CD4-positive, alpha-beta T cell treated with Interleukin-2 at 100 ng/mL for 4 hours (primary cell): ENCODE measurements at places on chromosomes 7 and 10.

DNA sequence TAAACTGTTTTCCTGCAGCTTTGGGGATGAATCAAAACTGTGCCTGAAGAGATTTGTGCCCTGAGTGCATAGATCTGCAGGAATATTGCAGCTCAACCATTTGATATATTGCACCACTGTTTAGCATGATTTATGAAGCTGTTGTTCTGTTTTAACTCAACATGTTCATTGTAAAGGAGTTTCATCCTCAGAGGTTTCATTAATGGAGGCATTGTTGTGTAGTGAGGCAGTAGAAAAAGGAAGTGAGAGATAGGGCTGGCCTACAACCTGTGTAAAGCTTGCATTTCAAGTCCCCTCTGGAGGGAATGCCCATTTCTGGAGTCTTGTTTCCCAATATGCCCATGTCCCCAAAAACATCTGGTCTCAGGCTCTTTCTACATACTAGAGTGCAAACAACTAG, 67.5 kb downstream of the DNAJC12 start:
- no peak for DNase-seq

GRCh38 chr10:13993169-13993568, 337.6 kb downstream of the FRMD4A start:
- no peak for DNase-seq

GRCh38 chr10:72292223-72292691, 18.5 kb downstream of the DDIT4 start:
- DNase-seq: peak; percentile 73

DNA sequence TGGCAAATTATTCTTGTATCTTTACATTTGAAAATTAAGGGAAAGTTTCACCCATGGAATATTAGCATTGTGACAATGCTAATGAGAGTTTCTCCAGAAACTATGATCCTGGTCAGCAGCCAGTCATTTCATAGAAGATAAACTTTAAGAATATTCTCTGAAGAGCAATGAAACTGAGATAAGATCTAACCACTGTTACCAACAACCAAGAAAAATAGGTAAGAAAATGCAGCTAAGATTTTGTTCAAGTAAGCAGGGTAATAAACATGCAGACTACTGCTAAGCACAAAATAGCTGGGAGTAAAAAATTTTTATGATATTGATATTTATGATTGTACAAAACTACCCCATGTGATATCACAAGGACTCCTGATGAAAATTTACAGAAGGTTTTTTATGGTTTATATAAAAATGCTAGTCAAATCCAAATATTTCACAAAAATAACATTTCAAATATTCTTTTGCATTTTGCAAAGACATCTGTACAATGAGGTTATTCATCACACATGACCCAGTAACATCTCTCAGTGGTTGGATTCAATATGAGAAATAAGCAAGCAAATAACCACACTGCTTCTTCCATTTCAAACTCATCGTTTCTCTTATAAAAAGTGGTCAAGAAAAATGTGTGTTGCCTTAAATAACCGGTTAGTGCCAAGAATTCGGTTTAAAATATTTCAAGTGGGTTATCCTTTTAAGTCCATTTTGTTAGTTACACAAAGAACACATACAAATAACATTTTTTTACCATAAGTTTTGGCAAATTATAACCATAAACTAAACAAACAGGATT, 251.6 kb downstream of the DIP2C start:
- DNase-seq: peak; percentile 11

DNA sequence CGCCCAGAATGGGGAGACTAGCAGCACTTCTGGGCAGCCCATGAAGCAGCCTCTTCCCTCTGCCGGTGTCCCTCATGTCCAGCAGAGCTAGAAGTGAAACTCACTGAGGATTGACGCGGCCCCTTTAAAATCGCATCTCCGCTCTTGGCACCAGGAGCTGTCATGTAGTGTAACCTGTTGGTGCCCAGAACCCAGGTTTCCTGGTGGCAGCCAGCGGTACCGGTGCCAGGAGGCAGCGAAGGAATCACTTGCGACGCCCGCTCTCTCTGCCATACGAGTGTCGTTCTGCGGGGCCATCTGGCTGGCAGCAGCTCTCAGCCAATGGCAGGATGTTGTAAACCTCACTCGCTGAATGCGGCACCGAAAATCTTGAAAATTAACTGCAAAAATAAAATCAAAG, 82.7 kb downstream of the CUX1 start:
- DNase-seq: no peak

- DNase-seq: no peak
These were observed 150.9 kb upstream of the FOXK1 start for GRCh38 chr7:4531236-4531635.

GRCh38 chr7:47622586-47622945, 40.7 kb upstream of the TNS3 start:
- no peak for DNase-seq

DNA sequence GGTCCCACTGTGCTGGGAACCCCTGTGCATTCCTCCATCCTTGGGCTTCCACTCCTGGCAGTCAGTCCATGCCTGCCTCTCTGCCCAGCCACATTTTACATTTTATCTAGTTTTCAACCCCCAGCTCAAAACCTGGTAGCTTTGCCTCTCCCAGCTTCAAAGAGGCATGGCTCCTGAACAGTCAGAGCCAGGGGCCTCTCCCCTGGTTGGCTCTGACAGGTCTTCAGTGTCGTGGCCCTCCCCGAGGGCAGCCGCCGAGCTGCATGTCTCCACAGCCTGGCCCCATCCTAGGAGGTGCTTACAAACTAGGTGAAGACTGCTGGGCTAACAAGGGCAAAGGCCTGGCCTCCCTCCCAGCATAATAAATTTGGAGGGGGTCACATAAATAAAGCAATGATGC, 14.8 kb downstream of the COBL start:
- DNase-seq: no peak

DNA sequence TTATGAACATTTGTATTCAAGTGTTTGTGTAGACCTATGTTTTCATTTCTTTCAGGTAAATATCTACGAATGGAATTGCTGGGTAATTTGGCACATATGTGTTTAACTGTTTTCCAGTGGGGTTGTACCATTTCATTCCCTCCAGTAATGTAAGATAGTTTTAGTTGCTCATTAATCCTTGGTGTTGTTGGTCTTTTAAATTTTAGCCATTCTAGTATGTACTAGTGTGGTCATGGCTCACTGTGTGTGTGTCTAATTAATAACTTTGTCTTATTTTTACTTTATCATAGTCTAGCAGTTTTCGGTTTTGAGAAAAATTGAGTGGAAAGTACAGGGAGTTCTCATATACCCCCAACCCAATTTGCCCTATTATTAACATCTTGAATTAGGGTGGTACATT, 278.8 kb downstream of the CAMK1D start:
- no peak for DNase-seq

DNA sequence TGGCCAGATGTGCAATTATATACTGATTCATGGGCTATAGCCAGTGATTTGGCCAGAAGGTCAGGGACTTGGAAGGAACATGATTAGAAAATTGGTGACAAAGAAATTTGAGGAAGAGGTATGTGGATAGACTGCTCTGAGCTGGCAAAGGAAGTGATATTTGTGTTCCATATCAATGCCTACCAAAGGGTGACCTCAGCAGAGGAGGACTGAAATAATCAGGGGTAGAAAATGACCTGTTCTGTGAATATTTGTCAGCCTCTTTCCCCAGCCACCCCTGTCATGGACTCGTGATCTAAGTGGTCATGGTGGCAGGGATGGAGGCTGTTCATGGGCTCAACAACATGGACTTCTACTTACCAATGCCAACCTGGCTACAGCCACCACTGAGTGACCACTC, 47.0 kb downstream of the PTPRE start:
- DNase-seq: no peak

DNA sequence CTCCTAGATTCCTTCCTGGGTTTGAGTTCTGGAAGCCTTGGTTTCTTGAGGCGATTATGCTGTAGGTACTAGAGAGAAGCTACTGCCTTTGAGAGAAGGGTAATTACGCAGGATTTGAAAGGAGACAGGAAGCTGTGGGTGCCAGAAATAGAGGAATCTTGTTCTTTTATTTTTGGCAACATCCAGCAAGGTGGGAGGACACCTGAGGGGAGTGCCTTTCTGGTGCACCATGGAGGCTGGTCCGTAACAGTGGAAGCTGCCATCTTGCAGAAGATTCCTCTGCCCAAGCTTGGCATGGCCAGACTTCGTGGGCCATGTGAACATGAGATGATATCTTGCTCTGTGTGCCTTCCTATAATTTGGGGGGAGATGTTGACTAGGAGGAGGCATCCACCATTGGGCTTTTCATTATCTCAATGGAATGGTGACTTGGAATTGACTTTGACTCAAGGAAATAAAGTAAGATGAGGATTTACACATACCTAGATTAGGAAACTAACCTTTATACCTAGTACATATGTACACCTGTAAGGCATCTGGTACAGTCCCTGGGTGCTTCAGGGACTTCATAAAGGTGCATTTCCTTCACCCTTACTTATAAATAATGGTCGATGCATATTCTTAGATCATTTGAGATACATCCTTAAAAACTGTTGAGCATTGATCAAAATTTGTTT, 98.2 kb downstream of the PFKFB3 start:
- DNase-seq: no peak

GRCh38 chr7:139124084-139124914, 14.8 kb upstream of the ZC3HAV1 start:
- DNase-seq: no peak

- DNase-seq: no peak
These were observed 111.9 kb downstream of the TCERG1L start for GRCh38 chr10:131199646-131200045.

- DNase-seq: peak; percentile 52
These were observed 20.4 kb downstream of the GRID2IP start for GRCh38 chr7:6530626-6531491.

- no peak for DNase-seq
These were observed 1.4 kb upstream of the ADAM8 start for GRCh38 chr10:133277993-133278576.

DNA sequence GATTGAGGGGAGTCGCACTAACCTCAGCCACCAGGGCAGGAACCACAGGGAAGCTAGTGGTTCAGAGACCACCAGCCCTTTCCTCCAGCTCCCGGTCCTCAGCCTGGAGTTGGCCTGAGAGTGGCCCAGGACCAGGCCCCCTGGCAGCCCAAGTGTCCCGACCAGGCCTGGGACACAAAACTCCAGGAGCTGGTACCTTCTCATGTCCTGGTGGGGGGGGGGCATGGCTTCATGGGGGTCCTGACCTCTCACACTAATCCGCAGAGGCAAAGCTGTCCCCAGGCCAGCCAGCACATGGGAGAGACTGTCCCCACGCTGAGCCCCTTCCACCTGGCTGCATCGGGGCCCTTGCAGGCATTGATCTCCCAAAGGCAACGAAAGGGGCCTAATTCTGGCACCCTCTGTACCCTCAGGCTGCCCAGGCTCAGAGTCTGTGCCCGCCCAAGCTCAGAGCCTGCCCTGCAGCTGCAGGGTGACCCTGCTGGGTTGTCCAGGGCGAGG, 28.2 kb downstream of the GPRIN2 start:
- DNase-seq: no peak

GRCh38 chr10:501596-501995, 187.9 kb downstream of the DIP2C start:
- DNase-seq: no peak

DNA sequence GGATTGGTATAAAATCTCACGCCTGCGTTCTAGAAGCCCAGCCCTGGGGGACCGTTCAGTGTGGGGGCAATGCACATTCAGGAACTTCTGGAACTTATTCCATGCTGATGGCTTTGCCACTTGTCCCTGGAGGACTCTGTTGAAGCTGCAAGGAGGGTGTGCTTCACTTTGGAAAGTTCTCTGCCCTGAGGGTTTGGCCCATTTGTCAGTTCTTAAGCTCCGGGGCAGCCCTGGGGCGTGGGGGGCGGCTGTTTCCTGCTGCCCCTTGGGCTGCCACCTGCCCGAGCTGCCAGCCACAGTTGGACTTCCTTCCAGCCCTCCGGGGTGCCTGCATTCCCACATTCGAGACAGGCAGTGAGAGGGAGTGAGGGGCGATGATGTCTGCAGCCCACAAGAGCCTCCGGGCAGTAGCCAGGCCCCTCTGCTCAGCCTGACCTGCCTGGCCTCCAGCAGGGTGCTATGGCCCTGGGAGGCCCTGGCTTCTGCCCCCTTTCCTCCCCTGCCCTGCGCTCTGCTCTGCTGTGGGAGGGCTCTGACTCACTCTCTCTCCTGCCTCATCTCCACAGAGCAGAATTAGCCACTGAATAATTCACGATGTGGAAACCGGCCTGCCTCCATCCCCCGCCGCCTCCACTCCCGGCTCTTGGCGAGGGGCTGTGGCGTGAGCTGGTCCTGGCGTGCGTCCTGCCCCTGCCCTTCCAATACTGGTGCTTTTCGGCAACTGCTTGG, 1.9 kb downstream of the TTYH3 start:
- peak; percentile 28 for DNase-seq

- DNase-seq: no peak
These were observed 1055.4 kb upstream of the AUTS2 start for GRCh38 chr7:68542831-68543230.

DNA sequence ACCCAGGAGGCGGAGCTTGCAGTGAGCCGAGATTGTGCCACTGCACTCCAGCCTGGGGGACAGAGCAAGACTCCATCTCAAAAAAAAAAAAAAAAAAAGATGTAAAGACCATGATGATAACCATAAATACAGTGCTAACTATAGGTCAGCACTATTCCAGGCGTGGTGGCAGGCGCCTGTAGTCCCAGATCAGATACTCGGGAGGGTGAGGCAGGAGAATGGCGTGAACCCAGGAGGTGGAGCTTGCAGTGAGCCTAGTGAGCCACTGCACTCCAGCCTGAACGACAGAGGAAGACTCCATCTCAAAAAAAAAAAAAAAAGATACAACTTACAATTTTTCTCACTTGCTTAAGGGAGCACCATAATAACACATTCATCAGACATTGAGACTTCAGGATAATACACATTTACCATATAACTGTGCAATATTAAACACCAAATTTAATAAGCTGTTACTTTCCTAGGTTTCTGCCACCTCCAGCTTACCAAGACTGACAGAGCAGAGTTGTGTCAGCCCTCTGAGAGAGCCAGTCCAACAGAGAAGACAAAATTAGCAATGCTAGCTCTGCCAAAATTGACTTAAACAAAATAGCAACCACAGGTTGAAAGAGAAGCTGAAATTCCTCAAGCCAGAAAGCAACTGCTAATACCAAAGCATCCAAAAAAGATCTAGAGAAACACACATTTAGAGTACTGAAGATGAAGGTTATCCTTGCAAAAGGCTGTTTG, 8.2 kb downstream of the DNA2 start:
- no peak for DNase-seq
